Activated CD4-positive, alpha-beta T cell treated with anti-CD3 and anti-CD28 coated beads, Interleukin-2, amount 10 ng/mL, durations not matched to agents 24 days and 14 days (primary cell): ENCODE measurements at places on chromosomes 4 and X.

DNA sequence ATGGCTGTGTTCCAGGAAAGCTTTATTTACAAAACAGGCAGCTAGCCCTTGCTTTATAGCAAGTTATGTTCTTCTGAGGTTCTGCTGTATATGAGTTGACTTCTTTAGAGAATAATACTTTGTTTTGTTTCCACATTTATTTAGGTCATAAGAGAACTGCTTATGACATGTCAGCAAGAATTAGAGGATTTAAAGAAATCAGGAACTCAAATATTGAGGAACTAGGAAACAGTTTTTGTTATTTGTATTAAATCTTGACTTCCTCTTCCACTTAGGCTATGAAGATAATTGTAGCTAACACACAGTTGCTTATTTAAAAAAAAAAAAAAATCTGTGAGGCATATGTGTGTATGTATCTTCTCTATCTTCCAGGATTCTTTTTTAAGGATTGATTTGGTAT lies 14.3 kb downstream of the ZRSR2 start:
- DNase-seq = no peak

DNA sequence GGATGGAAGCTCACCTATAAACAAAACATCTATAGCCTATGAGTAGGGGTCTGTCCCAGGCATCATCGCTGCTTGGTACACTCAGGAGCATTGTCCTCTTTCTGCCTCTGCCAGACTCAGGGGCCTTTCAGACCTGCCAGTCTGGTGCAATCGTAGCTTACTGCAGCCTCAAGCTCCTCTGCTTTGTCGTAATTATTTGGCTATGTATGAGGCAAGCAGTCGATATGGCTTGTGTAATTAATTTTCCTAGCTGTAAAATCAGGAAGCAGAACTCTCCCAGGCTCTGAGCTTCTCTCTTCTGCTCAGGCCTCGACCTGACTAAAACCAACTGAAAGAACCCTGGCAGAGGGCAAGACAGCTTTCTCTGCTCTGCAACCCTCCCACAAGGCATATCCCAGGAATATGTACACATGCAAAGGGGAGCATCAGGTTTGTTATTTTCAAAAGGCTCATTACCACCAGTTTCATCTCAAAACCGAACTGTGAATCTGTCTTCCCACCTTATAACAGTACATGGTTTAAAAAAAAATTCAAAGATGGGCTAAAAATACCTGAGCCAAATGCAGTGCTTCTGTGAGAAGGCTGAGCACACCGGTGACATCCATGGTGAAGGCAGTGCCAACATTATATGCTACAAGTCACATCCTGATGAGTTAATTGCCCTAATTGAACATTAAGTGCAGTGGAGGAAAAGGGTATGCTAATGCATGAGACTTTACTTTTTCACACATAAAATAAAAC lies 309.2 kb upstream of the EMCN start:
- no peak for DNase-seq

GRCh38 chr4:127975121-127975770 lies 10.0 kb downstream of the ABHD18 start:
- DNase-seq = no peak

- DNase-seq = no peak
These were observed 28.3 kb downstream of the HTRA3 start for GRCh38 chr4:8297691-8298485.

- no peak for DNase-seq
These were observed 38.7 kb upstream of the INTS6L start for GRCh38 chrX:135481696-135482179.

- no peak for DNase-seq
These were observed 457.8 kb upstream of the PCDH7 start for GRCh38 chr4:30262379-30262778.

- DNase-seq = no peak
These were observed 49.8 kb downstream of the SMPX start for GRCh38 chrX:21708116-21708515.
